Trophoblast cell (in vitro differentiated cells and primary cell): ENCODE measurements at places on chromosomes 11 and 22.

DNA sequence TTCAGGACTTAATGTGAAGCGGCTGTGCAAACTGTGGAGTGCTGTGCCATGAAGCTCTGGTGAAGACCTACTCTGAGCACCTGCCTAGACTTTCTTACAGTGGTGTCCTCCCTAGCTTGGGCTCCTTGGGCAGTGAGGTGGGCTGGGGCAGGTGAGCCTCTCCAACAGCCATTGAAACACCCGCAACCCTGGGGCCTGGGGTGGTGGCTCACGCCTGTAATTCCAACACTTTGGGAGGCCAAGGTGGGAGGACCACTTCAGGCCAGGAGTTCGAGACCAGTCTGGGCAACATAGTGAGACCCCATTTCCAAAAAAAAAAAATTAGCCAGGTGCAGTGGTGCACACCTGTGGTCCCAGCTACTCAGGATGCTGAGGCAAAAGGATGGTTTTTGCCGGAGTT, 14.3 kb upstream of the SEC14L3 start:
- H3K27me3 ChIP-seq, result no peaks in the 10 kb centered on the region
- H3K27ac ChIP-seq, result no peak overlapping the region
- H3K4me3 ChIP-seq, result no peak overlapping the region

GRCh38 chr11:112596324-112596723, 335.7 kb upstream of the PLET1 start:
- no peaks in the 10 kb centered on the region for H3K36me3 ChIP-seq
- no peaks in the 10 kb centered on the region for H3K4me1 ChIP-seq
- no peak overlapping the region for H3K4me3 ChIP-seq
- no peaks in the 10 kb centered on the region for H3K27me3 ChIP-seq
- no peak for DNase-seq

DNA sequence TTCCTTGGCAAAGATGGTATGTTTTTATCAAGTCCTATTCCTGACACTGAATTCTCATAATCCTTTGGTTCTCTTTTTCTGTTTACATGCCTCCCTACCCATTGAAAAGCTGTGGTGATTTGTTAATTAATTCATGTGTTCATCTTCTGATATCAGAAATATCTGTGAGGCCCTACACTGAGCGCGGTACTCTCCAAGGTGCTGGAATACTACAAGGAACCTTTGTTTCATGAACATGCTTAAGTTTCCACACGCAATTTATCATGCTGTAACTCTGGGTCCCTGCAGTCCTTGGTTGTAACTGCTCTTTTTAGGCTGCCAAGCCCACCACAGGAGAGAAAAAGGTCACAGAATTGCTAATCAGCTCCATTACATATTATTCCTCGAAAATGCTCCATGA, 331.8 kb downstream of the FAT3 start:
- H3K27me3 ChIP-seq, result no peaks in the 10 kb centered on the region
- no peaks in the 10 kb centered on the region for H3K4me1 ChIP-seq
- no peak overlapping the region for H3K27ac ChIP-seq
- no peaks in the 10 kb centered on the region for H3K36me3 ChIP-seq

- H3K36me3 ChIP-seq, result no peaks in the 10 kb centered on the region
- H3K27ac ChIP-seq, result no peak overlapping the region
- H3K27me3 ChIP-seq, result no peaks in the 10 kb centered on the region
- H3K4me1 ChIP-seq, result no peaks in the 10 kb centered on the region
- no peak overlapping the region for H3K4me3 ChIP-seq
Observed at GRCh38 chr22:27378311-27378800, 423.2 kb downstream of the MN1 start.

DNA sequence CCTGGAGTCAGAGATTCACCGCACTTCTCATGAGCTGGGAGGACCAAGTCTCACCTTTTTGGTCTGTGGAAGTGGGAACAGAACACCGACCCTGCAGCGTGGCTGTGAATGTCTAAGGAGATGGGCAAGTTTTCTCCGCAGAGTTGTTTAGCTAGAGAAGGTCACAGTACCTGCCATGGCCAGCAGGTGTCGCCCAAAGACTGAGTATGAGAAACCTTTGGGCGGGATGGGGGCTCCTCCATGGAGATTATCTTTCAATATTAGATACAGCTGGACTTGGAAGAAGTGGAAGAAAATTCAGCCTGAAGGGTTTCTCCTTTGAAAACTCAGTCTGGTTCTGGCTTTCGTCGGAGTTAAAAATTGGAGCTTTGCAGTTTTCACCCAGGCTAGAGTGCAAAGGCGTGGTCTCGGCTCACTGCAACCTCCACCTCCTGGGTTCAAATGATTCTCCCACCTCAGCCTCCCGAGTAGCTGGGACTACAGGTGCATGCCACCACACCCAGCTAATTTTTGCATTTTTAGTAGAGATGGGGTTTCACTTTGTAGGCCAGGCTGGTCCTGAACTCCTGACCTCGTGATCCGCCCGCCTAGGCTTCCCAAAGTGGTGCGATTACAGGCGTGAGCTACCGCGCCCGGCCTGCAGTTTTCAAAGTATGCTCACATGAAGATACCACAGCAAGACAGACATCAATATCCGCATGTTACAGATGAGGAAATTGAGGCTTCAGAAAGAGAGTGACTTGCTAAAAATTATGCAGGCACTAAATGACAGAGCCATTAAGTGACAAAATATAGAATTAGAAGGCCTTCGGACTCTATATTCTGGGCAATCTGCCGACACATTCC, 10.7 kb upstream of the DSCAML1 start:
- no peak overlapping the region for H3K4me3 ChIP-seq
- DNase-seq, result peak; percentile 82
- no peak overlapping the region for H3K27ac ChIP-seq
- H3K36me3 ChIP-seq, result no peaks in the 10 kb centered on the region
- H3K4me1 ChIP-seq, result no peaks in the 10 kb centered on the region

- no peaks in the 10 kb centered on the region for H3K36me3 ChIP-seq
- H3K4me3 ChIP-seq, result no peak overlapping the region
- no peaks in the 10 kb centered on the region for H3K27me3 ChIP-seq
Observed at GRCh38 chr11:42913731-42914130, 398.1 kb upstream of the API5 start.

GRCh38 chr22:27045103-27045947, 387.9 kb downstream of the MIAT start:
- H3K27me3 ChIP-seq, result no peaks in the 10 kb centered on the region
- no peaks in the 10 kb centered on the region for H3K36me3 ChIP-seq
- no peak overlapping the region for H3K4me3 ChIP-seq

GRCh38 chr22:45565973-45566372, 63.3 kb downstream of the FBLN1 start:
- H3K4me3 ChIP-seq, result no peak overlapping the region
- no peaks in the 10 kb centered on the region for H3K27me3 ChIP-seq
- H3K27ac ChIP-seq, result no peak overlapping the region
- peaks cover 48% of the 10 kb centered on the region for H3K36me3 ChIP-seq

GRCh38 chr11:134331354-134332188, at the start of gene GLB1L2:
GLB1L2 (plus strand) TSS chr11:134331988; CDS start chr11:134332062, 74 bp downstream.
- peak; percentile 73 for DNase-seq
- H3K27ac ChIP-seq, result no peak within 1 kb of the TSS
- peaks cover 4% of the 10 kb centered on the region for H3K27me3 ChIP-seq
- H3K4me3 ChIP-seq, result peak within 1 kb of the TSS; percentile 61
- H3K4me1 ChIP-seq, result peaks cover 5% of the 10 kb centered on the region

DNA sequence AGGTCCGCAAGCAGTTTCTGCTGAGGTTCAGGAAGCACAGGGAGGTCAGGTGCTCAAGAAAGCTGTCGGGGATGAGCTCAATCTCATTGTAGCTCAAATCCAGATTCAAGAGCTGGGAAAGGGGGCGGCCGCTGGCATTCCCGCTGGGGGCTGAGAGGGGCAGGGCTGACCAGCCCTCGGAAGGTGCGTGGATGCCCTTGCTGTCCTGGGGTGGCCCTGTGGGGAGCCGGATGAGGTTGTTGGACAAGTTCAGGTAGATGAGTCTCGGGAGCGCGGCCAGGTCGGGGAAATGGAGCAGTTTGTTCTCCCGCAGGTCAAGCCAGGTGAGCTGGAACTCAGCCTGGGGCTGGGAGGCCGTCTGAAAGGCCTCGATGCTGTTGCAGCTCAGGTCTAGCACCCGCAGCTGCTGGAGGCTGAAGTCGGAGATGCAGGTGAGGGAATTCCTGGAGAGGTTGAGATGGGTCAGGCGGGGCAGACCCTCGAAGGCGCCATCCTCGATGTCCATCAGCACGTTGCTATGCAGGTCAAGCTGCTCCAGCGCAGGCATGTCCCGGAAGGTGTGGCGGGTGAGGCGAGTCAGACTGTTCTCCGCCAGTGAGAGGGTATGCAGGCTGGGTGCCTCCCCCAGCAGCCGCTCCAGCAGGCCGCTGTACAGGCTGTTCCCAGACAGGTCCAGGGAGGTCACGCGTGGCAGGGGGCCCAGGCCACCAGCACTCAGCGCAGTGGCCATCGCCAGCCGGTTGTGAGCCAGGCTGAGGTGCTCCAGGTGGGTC, 9.8 kb downstream of the LRRC32 start:
- H3K4me3 ChIP-seq, result no peak overlapping the region
- peaks cover 5% of the 10 kb centered on the region for H3K4me1 ChIP-seq
- peaks cover 65% of the 10 kb centered on the region for H3K36me3 ChIP-seq

GRCh38 chr11:117203069-117203407, 3.9 kb downstream of the TAGLN start:
- H3K27me3 ChIP-seq, result no peaks in the 10 kb centered on the region
- no peak overlapping the region for H3K4me3 ChIP-seq
- no peak for DNase-seq
- peaks cover 49% of the 10 kb centered on the region for H3K36me3 ChIP-seq
- H3K4me1 ChIP-seq, result peaks cover 54% of the 10 kb centered on the region
- H3K27ac ChIP-seq, result no peak overlapping the region

DNA sequence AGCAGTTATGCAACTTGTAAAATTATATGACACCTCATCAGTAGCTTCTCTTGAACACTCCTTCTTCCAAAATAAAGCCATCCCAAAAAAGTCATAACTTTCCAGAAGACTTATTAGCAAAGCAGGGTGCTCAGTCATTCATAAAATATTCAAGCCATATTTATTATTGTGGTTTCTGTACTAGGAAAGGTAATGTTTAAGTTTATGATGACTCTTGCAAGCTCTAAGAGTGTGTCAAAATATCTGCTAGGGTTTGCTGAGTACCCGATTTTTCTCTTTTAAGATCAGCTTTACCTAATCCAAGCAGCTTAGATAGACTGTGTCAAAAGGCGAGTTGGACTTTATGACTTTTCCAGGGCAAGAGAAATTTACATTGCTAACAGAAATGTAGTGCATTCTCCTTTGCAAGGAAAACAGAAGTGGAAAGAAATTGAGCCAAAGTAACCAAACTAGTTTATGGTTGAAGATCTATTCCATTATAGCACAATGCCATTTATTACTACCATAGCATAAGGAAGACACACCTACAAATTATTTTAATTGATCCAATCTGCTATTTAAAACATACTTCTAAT, 98.0 kb upstream of the SOX6 start:
- no peak for DNase-seq
- H3K27me3 ChIP-seq, result no peaks in the 10 kb centered on the region
- no peaks in the 10 kb centered on the region for H3K36me3 ChIP-seq
- H3K4me1 ChIP-seq, result no peaks in the 10 kb centered on the region
- no peak overlapping the region for H3K4me3 ChIP-seq

DNA sequence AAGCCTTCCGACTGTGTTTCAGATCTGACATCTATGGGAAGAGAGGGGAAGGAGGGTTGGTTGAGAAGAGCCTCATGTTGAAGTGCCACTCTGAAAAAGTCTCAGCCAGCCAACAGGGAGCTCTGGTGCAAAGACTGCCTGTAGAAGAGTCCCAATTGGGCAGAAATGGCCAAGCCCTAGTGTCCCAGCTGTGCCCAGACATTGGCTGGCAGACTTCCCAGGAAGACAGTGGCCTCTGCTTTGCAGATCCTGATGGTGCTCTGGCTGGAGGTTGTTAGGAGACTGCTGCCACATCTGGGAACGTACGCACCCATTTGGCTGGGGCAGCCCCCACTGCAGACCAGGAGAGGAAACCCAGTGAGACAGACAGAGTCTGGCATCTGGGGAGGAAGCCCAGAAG, 3.2 kb upstream of the PLA2G3 start:
- no peak overlapping the region for H3K4me3 ChIP-seq
- no peaks in the 10 kb centered on the region for H3K4me1 ChIP-seq
- no peak overlapping the region for H3K27ac ChIP-seq
- DNase-seq, result no peak
- H3K27me3 ChIP-seq, result no peaks in the 10 kb centered on the region

DNA sequence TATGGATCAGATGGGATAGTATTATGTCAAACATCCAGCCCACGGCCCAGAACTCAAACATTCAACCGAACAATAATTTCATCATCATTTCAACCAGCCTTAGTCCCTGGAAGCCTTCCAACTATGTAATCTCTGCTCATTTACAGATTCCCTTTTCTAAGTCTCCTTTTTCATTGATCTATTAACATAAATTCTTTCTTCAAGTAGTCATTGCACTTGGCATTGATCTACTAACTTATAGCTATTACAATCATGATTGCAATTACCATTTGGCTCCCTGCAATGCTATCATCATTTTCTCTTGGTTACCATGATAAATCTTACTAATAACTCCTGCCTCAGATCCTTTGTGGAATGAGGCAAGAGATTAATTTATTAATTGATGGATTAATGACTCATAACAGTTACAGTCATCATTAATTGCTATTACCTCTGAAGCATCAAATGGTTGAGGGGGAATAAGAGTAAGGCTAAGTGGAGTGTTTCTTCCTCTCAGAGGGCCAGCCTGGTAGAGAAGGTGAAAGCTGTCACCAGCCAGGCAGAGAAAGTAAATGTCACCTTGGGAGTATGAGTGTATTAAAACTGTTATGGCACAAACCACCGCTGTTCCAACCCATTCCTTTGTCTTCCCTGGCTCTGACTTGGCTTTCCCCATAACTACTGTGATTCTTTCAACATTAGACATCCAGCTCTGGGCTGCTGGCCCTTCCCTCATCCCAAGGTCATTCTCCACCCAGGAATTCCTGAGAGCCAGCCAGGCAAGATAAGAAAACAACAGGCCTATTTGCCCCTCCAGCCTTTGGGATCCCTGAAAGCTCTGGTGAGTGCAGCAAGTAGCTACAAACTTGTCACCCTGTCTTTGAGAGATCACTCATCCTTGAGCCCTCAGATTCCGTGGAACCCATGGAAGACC, 174.7 kb downstream of the RRAS2 start:
- H3K4me1 ChIP-seq, result no peaks in the 10 kb centered on the region
- no peak overlapping the region for H3K27ac ChIP-seq
- H3K4me3 ChIP-seq, result no peak overlapping the region
- H3K27me3 ChIP-seq, result no peaks in the 10 kb centered on the region
- H3K36me3 ChIP-seq, result no peaks in the 10 kb centered on the region

GRCh38 chr11:88680806-88681205, 343.3 kb upstream of the CTSC start:
- H3K4me1 ChIP-seq, result no peaks in the 10 kb centered on the region
- H3K27ac ChIP-seq, result no peak overlapping the region
- no peak overlapping the region for H3K4me3 ChIP-seq
- no peak for DNase-seq

- no peaks in the 10 kb centered on the region for H3K27me3 ChIP-seq
- H3K27ac ChIP-seq, result no peak overlapping the region
- DNase-seq, result no peak
- H3K4me1 ChIP-seq, result no peaks in the 10 kb centered on the region
Observed at GRCh38 chr11:44340656-44341055, 30.7 kb upstream of the ALX4 start.
